ENCODE measurements at places on chromosomes 1 and 21.

DNA sequence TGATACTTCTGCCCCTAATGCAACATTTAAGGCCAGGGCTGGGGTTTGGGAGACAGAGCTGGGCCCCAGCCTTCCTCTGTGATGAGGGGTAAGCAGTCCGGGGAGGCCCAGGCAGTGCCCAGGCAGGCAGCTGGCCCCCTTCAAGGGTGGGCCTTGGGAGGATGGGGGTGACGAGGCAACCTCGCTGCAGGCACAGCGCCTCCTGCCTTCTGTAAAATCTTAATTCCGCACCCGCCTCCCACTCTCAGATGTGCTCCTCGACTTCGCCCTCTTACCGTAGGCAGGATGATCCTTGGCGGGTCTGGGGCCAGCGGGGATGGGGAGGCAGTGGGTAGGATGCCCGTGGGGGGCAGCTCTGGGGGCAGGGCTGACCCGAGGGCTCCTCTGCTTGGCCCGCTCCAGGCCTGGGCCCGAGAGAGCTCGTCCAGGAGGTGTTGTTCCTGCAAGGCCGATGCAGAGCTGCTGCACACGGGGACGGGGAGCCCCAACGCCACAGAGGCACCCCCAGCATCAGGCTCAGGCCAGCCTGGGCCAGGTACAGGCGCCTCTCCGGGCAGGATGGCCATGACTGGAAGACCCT is 9.1 kb downstream of the C21orf58 start:
- no peak for ATAC-seq

GRCh38 chr1:66519992-66520391 is 14.0 kb upstream of the SGIP1 start:
- no peak for ATAC-seq

GRCh38 chr1:20546637-20547036 is 5.7 kb upstream of the FAM43B start:
- ATAC-seq = no peak

DNA sequence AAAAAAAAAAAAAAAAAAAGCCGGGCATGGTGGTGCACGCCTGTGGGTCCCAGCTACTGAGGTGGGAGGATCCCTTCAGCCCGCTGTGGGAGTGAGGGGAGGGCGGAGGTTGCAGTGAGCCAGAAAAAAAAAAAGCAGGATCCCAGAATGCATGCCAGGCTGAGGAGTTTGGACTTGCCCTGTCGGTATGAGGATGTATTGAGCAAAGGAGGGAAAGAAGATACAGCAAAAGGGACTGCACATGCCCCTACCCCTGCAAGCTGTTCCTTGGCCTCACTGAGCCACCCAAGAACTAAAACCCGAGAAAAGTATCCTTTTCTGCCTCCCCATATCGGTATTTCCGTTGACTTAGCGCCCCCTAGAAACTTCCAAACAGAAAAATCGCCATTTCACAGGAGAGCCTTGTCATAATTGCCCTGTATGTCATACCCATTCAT is 1.3 kb upstream of the GPATCH4 start:
- ATAC-seq = no peak

GRCh38 chr21:44948426-44949120 is 8.7 kb downstream of the SLX9 start:
- ATAC-seq = no peak

- ATAC-seq = no peak
These were observed 5.0 kb downstream of the FBXO2 start for GRCh38 chr1:11649237-11649623.

GRCh38 chr1:63908016-63908415 is 134.2 kb downstream of the ROR1 start:
- ATAC-seq = no peak

GRCh38 chr1:50109116-50109515 is 396 bp downstream of the ELAVL4 start:
- ATAC-seq = no peak

DNA sequence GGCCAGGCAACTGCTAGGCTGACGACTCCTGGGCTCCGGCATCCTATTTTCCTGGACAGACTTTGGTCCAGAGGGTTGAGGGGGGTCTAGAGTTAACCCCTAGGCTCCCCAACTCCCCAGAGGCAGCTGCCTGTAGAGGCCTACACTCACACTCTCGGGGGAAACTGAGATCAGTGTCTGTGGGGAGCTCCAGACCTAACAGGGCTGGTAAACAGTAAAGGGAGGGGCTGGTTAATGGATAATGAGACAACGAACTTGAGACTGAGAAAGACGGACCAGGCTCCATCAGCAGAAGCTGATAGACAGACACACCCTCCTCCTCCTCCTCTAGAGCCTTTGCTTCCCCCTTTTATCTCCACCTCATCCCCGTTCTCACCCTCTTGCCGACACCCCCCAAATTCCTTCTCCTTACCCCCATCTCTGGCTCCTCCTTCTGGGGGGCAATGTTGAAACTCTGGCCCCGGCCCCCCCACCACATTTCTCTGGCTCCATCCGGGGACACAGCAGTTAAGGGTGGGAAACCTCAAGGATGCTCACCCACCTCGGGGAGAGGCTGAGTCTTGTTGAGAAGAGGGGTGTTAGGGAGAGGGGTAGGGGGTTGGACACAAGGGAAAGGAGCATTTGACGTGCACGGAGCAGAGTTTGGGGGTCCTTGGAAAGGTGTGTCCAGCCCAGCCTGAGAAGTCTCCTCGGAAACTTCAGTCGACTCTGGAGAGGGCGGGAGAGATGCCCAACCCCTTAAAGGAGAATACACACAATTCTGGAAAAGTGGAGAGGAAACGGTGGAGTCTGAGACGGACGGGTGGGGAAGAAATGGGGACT is at the start of gene MTMR11:
Gene MTMR11, minus strand, starts transcription at position 710 of the 822 bp plus-strand sequence. Its CDS starts 232 bp downstream, at position 478.
- no peak for ATAC-seq

- no peak for ATAC-seq
These were observed 21.7 kb downstream of the LRRC8B start for GRCh38 chr1:89546082-89546889.

DNA sequence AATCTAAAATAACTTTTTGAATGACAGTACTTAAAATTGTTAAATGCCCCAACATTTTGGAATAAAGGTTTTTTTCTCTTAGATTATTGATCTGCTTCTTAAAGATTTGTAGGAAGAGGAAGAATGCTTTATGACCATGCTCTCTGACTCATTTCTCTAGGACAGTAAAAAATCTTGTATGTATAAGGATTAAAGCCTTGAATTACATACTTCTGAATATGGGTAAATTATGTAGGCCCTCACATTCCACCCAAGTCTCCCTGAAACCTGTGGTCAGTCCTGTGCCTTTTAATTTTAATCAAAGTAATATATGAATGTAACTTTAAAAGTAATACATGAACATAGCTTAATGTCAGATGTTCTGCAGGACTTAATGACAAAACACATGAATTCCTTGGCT is 50.5 kb downstream of the ABCD3 start:
- no peak for ATAC-seq

- ATAC-seq = no peak
These were observed 85.3 kb upstream of the USP25 start for GRCh38 chr21:15644489-15644888.

GRCh38 chr1:245255783-245256182 is 101.0 kb downstream of the KIF26B start:
- ATAC-seq = no peak

DNA sequence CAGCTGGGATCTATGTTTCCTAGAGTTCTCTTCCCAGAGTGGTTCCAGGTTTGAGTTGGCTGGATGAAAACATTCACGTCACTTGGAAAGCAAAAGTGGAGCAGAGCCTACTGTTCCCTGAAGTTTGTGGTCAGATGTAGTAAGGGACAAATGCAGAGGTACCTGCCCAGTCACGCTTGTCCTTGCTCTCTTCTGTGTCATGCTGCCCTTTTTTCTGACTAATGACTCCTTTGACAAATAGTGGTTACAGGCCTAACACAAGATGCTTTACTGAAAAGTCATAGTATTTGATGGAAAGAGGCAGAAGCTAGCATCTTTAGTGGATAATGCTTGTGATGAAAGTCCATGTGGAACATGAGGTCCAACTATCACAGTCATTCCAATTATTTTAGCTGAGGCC is 881.4 kb upstream of the B3GALT2 start:
- ATAC-seq = no peak

DNA sequence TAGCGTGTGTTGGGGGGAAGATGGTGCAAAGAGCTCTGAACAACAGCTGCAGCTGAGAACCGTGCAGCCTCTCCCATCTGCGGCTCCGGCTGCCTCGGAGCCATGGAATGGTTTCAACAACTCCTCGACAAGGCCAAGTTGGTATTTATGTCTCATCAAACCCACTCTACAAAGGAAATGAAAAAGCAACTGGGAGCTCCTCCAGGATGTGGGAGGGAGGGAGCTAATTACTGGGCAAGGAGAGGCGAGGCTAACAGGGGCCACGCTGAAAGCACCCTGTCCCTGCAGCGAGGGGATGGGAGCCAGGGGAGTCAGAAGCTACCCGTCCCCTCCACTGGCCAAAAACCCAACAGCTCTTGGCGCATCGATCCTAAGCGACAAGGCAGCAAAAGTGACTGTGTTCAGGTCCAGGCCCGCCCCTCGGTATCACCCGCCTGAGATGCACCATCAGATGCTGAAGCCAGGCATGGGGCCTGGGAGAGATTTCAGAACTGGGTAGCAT is 63.1 kb downstream of the ACOT7 start:
- ATAC-seq = no peak

- ATAC-seq = no peak
These were observed 99.8 kb upstream of the C1orf21 start for GRCh38 chr1:184287001-184287400.

DNA sequence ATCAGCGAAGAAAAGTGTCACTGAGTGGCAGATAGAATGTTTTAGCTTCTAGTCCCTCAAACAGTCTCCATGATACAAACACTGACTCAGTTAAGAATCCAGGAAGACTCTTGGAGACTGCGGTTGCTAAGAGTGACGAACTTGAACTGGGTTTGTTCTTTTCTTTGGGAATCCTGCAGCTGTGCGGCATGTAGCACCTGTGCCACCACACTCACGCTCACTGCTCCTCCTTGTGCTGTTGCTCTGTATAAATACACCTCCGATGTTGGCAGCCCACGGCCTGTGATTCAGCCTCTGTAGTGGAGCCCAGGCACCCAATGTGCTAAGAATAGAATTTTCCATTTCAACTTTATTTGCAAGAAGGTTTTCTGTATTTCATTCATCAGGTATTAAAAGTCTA is 5.5 kb upstream of the PPIE start:
- ATAC-seq = no peak

DNA sequence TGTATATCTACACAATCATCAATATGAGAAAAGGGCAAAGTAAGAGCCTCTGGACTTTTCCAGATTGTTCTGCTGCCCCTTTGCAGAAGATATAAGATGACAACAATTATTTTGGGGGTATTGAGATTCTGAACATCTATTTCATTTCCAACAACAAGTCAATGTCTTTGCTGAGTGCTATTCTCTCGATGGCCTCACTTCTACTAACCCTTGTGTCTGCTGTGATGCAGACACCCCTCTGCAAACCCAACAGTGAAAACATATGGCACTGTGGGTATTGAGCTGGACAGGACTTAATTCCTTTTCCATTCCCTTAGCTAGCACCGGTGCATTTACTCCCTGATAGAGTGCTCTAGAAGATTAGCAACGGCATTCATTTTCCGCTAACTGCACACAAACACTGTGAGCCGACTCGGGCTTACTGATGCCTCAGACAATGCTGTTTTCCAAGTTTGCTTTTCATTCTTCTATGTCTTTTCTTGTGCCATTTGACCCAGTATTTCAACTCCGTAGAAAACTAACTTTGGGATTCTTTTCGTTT is 33.4 kb upstream of the SMYD2 start:
- no peak for ATAC-seq

- no peak for ATAC-seq
These were observed 6.4 kb downstream of the INPP5B start for GRCh38 chr1:37940299-37940947.

DNA sequence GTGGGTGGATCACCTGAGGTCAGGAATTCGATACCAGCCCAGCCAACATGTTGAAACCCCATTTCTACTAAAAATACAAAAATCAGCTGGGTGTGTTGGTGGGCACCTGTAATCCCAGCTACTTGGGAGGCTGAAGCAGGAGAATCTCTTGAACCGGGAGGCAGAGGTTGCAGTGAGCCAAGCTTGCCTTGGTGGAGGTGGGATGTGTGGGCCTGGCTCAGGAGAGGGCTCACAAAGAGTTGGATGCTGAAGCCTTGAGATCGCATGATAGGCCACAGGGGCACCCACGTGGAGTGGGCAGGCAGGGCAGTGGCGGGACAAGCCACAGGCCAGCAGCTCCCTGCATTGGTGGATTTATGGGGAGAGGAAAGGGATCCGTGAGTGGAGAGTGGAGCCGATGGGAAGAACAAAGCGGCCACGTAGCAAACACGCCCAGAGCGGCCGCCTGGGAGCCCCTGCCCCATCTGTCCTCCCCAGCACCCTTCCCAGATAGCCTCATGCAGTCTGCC is 4.4 kb downstream of the THAP3 start:
- no peak for ATAC-seq

GRCh38 chr1:244048256-244049161 is 2.6 kb upstream of the ZBTB18 start:
- ATAC-seq = peak; percentile 91

DNA sequence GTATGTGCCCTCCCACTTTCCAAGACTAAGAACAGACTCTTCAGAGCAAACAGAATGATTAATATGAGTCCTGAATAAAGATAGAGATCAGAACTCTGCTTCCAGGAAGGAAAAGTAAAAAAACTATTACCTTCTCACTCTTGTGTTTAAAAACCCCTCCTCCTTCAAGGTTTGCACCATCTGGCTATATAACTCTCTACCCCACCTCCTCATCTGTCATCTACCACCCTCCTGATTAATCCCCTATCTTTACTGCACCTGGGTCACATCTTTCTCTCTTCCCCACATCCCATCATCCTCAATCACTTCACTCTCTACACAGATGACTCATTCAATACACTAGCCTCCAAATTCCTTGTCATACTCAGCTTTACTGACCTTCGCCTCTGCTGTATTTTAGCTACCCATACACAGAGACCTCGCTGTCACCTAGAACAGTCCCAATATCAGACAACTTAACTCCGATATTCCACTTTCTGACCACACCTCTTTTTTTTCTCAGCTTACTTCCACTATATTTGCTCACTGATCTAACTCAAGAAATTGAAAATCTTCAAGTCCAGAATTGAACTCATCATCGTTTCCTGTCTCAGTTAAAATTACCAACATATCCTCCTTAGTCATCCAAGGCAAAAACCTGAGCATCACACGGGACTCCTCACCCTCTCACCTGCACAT is 3.7 kb downstream of the SCMH1 start:
- ATAC-seq = no peak

DNA sequence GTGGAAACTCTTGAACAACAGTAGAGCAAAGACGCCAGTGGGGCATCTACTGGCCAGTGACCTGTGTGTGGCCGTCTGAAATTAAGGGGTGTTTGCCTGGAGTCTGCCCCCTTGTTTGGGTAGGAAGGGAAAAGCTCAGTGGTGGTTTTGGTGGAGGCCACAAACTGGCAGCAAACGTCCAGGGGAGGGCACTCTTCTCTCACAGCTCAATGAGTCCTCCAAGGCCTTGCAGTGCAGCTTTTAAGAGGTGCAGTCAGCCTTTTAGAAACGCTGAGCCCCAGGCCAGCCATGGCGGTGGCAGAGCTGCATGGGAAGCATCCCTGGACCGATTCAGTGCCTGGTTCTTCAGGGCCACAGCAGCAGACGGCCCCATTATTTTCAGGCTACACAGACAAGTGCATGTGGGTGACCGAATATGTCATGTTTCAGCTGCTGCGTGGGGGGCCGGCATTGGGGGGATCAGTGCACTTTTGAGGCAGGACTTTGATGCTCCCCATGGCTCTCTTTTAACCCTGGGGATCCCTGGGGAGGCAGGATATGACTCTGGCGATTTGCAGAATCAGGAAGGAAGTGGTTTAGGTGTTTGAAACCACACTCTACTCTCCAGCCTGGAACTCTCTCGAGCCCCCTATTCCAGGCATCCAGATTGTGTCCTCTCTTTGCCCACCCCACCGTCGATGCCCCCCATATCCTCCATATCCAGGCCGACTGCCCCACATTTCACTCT is 414.0 kb downstream of the PRDM2 start:
- no peak for ATAC-seq

Data from stimulated activated memory B cell treated with anti-CD40 and anti-IgM and Interleukin-4, amounts not matched to agents 10 μg/mL and 1 μg/mL and 100 μg/mL, for 72 hours (primary cell).